Erythroblast (primary cell): ENCODE measurements at places on chromosomes 3 and 15.

DNA sequence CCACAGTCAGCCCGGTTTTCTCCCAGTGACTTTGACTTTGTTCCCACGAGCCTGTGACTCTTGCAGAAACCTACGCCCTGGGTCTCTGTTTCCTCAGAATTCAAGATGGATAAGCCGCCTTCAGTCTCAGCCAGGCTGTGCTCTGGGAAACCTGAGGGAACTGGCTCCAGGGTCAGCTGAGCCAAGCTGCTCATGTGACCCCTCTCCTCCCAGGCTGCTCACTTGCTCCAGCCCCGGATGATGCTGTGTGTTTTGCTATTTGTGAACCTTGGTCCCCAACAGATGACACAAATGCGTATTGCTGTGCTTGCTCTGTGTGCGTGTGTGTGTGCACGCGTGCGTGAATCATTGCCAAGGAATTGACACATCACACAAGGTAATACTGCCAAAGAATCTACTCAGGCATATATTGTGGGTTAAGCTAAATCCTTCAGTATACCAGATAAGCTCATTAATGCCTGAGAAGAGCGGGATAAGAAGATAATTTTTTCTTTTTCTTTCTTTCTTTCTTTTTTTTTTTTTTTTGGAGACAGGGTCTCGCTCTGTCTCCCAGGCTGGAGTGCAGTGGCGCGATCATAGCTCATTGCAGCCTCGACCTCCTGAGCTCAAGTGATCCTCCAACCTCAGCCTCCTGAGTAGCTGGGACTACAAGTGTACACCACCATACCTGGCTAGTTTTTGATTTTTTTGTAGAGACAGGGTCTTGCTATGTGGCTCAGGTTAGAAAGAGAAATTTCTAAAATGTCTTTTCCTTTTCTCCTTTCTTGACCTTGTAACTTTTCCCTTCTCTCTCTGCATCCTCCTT lies 29.2 kb upstream of the UMPS start:
- no peak for DNase-seq

GRCh38 chr3:111768571-111769100 lies 90.4 kb upstream of the PHLDB2 start:
- DNase-seq: no peak

GRCh38 chr3:48478626-48479555 lies 25.1 kb downstream of the SHISA5 start:
- DNase-seq: no peak

DNA sequence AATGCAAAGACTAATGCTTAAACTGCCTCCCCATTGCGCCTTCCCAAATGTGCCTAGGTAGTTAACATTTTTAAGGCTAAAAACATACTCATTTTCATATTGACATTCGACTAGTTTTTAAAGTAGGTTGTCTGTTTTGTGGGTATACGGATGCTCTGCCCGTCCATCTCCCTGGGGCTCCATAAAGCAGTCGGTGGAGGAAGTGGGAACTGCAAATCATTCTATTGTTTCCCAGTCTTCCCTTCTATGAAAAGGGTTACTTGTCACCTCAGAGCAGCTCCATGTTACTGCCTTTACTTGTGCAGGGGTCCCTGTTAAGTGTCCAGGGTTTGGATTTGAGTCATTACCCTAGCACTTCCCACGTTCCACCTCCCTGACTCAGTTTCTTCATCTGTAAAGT lies 10.9 kb downstream of the CHCHD6 start:
- DNase-seq: no peak

- peak; percentile 14 for DNase-seq
Measured at GRCh38 chr15:63258658-63259057, 18.7 kb upstream of the APH1B start.

DNA sequence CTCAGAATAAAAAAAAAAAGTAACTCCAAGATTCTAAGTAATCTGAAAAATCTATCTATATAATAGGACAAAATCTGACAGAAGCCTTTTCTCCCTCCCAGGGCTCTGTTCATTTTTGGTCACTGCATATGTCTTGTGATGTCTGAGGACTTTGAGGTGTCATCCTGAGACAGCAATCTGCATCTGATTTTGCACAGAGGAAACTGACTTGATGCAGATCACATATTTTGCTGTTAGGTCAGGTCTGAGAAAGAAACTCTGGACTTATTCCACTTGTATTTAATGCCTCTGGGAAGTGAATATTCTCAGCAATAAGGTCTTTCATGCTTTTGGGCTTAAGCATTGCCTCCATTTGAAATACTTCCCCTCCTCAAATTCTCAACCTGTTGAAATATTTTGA lies 295.2 kb upstream of the THBS1 start:
- no peak for DNase-seq

GRCh38 chr3:128073807-128074206 lies 21.6 kb downstream of the SEC61A1 start:
- DNase-seq: no peak

DNA sequence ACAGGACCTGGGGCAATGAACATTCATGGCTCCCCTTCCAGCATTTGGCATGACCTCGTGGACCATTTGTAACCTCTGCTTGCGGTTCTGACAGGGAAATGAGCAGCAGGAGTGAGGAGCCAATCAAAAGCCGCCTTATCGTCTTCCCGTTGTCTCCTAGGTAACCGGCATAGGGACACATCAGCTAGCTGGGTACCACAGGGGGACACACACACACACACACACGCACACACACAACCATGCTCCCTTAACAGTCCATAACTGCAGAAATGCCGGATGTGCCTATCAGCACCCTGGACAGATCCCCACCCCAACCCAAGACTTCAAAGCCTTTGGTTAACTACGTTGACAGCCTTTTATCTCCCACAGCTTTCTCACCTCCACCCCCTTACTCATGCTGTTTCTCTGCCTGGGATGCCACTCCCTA lies 53.4 kb upstream of the CCDC174 start:
- DNase-seq: peak; percentile 49

DNA sequence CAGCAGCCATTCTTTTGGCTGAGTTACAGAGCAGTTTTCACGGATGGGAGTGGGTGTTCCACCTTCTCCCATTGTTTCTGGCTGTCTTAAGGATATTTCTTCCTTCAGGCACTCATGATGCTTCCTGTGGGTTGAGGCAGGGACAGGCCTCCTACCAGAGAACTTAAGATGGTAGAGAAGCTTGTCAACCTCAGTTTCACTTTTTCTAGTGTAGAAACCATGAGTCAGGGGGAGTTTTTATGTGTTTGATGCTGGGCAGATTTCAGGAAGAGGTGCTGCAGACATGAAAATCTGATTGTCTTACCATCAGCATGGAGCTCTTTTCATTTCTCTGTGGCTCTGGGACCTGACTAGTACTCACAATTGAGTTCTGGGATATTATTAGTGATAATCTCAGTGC lies 48.7 kb upstream of the VEPH1 start:
- DNase-seq: no peak

- DNase-seq: no peak
Measured at GRCh38 chr15:29355477-29355876, 85.9 kb upstream of the NSMCE3 start.

- no peak for DNase-seq
Measured at GRCh38 chr3:64143409-64144130, 81.7 kb downstream of the PRICKLE2 start.

- DNase-seq: no peak
Measured at GRCh38 chr3:31373681-31374080, 159.0 kb upstream of the STT3B start.

DNA sequence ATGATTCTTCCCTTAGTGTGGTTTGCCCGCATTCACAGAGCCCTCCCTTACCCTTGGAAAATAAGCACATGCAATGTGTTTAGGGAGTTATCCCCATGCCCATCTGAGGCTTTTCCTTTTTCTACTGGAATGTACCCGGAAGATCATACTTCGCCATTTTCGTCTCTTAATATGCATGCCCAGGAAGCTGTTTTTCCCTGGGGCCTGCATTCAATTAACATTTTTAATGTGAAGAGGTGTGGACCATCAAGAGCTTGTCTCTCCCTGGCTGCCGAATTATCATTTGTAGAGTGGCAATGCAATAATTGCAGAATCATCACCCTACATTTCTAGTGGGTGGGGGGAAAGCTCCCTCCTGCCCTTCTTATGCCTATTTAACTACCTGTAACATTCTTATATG lies 976.3 kb downstream of the DIPK2A start:
- no peak for DNase-seq

DNA sequence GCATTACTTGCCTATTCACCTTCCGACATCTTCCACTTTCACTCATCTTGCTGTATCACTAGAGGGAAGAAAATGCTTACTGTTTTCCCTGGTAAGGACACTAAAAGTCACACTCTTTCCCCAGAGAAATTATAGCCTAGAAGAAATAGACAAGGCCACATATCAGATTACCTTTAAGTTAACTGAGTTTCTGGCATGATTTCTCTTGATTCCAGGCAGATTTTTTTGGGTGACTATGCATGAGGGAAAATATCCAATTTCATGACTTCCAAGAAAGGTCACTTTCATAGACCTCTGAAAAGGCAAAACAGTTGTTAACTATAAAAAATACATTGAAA lies 30.3 kb downstream of the TCF12 start:
- no peak for DNase-seq

DNA sequence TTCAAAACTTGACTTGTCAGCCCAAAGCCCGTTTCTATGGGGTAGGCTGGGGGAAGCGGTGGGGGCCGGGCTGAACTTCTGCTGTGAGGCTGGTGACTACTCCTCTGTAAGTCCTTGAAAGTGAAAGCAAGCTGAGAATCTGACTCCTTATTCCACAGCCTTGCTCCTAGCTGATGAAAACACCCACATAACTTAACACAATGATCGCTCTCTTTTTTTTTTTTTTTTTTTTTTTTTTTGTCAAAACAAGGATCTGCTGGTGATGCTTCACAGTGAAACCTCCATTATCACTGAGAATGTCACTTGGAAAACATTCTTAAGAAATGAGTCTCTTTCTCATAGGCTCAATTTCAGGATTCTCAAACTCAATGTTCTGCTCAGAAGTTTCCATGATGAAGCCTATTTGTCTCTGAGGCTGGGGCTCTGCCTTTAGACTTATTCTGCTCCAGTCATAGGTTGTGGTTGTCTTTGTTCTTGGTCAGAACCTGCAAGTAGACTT lies 31.4 kb upstream of the TKT start:
- no peak for DNase-seq

- no peak for DNase-seq
Measured at GRCh38 chr3:197512691-197513571, 42.8 kb downstream of the BDH1 start.

GRCh38 chr15:100495861-100496260 lies 32.9 kb downstream of the CERS3 start:
- no peak for DNase-seq

DNA sequence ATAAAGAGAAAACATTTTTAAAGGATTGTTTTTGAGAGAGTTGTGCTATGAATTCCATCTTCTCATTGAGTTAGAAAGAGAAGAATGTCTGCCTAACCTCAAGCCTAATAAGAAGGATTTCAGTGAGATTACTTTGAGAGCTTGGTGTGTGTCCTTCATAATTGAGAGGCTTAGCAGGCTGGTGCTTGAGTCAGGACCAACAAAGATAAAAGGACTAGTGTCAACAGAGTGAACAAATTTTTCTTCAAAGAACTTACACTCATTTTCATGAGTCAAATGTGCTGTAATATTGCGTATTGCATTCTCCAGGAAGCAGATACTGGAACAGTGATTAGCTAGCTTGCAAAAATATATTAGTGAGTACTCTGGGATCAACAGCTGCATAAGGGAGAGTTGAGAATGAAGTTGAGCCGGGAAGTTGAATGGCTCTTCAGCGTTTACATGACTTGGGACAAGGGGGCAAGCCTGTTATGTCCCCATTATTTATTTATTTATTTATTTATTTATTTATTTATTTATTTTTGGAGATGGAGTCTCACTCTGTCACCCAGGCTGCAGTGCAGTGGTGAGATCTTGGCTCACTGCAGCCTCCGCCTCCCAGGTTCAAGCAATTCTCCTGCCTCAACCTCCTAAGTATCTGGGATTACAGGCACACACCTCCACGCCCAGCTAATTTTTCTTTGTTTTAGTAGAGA lies 37.5 kb upstream of the SLITRK3 start:
- no peak for DNase-seq

- DNase-seq: peak; percentile 70
Measured at GRCh38 chr3:42349765-42350594, 60.4 kb downstream of the LYZL4 start.

DNA sequence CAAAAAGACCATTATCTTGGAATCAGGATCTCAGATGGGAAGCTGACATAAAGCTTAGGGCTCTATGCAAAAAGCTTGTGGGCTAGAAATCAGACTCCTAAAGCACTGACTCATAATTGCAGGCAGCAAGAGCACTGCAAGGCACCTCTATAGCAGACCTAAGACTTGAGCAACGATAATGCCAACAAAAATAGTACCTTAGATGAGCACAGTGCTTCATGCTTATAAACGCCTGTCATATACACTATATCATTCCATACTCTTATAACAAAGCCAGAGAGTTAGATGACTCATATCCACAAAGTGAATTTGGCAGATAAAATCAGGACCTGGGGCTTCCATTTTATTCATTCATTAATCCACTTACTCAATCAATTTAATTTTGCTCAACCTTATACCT lies 560.8 kb downstream of the MCTP2 start:
- DNase-seq: no peak

GRCh38 chr3:39132096-39133092 lies 21.0 kb downstream of the CSRNP1 start:
- no peak for DNase-seq

- DNase-seq: no peak
Measured at GRCh38 chr3:155390351-155390750, 96.9 kb upstream of the STRIT1 start.

GRCh38 chr3:55519019-55519418 lies 31.9 kb upstream of the WNT5A start:
- DNase-seq: no peak

- DNase-seq: no peak
Measured at GRCh38 chr15:70220490-70221096, 122.9 kb upstream of the TLE3 start.

GRCh38 chr15:73959012-73959581 lies 32.8 kb downstream of the LOXL1 start:
- no peak for DNase-seq

DNA sequence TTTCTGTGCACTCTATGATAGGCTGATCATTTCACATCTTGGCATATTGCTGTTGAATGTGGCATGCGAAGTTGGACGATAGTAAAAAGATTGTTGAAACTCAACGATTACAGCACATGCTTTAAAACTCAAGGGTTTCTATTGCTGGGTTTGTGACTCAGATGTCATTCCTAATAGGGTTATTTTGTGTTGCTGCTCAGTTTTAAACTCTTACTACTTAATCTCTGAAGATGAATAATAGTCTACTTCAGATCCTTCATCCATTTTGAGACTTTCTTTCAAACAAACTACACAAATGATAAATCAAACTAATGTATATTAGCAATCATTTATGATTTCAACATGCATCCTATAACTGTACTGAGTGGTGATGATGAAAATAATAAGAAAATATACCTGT lies 71.3 kb upstream of the MBNL1 start:
- DNase-seq: peak; percentile 42
